Activated T-helper 1 cell treated with anti-CD3 and anti-CD28 coated beads, Interleukin-2, amount 50 U/mL, for 16 hours (primary cell): ENCODE measurements at places on chromosomes 7 and 10.

DNA sequence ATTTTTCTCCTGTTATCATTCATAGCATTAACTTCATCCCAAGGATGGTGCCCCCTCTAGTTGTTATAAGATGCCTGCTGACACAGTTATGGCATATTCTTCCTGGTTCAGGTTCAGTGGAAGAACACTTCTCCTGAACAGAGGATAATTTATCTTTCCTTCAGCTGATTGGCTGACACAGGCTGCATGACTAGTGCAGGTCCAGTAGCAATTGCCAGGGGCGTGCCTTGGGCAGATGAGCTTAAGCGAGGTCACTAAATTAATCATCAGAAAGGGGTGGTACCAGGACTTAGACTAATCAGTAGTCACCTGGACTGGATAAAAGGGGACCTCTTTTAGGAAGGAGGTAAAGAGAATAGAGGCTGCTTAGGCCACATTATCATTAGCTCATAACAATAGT lies 42.3 kb downstream of the BZW2 start:
- DNase-seq, result no peak

DNA sequence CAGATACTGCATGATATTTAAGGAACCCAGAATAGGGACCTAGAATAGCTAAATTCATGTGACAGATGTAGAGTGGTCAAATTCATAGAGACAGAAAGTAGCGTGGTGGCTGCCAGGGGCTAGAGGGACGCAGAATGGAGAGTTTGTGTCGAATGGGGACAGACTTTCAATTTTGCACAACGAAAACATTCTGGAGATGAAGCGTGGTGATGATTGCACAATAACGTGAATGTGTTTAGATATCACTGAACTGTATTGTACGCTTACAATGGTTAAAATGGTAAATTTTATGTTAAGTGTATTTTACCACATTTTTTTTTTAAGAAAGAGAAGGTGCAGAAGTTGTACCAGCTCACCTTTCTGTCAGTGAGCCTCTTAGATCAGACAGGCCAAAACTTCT lies 137.8 kb upstream of the TNS3 start:
- DNase-seq, result no peak

GRCh38 chr7:133633055-133633454 lies 380.2 kb downstream of the EXOC4 start:
- DNase-seq, result no peak

- DNase-seq, result no peak
Observed at GRCh38 chr10:77445547-77445946, 192.1 kb downstream of the KCNMA1 start.

DNA sequence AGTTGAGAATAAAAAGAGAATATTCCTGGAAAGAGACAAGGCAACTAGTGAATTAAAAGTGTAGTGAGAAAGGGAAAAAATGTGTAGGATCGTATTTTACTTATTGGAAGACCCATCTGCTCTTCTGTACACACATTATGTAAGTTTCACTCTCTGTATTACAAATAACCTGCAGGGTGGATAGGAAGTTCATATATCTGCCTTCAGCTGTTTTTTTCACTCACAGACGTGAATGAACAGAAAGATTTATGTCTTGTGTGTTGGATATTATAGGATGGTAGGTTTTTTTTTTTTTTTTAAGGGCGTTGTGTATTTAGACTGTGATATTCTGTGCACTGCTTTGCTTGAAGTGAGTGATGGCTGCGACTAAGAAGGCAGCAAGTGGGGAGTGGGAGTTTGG lies 266.5 kb downstream of the AUTS2 start:
- DNase-seq, result no peak

DNA sequence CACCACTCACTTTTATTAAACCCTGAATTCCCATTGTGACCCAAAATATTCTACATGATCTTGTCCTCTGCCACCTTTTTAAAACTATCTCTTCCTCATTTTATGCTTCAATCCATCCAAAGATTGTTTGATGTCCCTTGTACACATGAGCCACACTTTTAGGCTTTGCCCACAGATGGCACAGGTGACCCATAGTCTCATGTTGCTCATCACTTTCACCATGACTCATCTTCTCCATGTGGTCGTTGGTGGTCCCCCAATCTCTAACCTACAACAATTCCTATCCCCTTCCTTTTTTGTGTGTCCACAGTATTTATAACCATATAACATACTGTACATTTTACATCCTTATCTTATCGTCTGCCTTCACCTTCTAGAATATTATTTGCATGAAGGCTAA lies 271.5 kb upstream of the ZWINT start:
- DNase-seq, result no peak

GRCh38 chr7:119271147-119271779 lies 1001.7 kb upstream of the KCND2 start:
- DNase-seq, result no peak

- no peak for DNase-seq
Observed at GRCh38 chr10:11411926-11412545, 199.4 kb downstream of the USP6NL start.

DNA sequence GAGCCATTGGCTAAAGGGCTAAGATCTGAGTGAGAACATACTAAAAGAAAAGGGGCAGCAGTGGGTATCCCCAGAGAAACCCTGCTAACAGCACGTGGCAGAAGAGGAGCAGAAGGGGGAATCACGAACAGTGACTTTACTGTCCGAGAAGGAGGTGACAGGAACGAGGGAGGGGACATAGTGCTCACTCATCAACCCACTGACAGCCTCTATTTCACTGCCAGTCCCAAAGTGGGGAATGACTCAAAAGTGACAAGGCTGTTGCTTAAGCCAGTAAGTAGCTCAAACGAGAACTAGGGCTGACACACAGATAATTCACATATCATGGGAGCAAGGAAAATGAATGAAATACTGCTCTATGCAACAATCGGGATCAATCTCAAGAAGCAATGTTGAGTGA lies 92.7 kb downstream of the RSU1 start:
- DNase-seq, result no peak
